Fibroblast of skin of right biceps (primary cell): ENCODE measurements at places on chromosomes 11 and 22.

DNA sequence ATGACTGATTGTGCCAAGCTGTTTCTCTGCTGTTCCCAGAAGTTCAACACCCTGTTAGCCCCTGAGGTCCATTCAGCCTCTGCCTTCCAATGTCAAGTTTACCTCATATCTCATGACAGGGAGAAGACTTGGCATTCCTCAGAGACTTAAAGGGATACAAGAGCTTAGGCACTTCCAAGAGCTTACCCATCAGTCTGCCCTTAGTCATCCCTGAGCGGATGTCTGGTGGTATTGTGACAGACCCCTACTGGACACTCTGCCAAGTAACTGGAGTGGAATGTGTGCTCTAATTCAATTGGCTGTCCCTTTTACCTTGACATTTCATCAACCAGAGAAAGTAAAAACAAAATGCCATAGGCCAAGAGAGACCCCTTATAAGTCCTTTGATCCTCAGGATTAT lies 151.5 kb downstream of the AASDHPPT start:
- peak; percentile 25 for DNase-seq

GRCh38 chr11:127470306-127470884 lies 469.8 kb upstream of the KIRREL3 start:
- no peak for DNase-seq

DNA sequence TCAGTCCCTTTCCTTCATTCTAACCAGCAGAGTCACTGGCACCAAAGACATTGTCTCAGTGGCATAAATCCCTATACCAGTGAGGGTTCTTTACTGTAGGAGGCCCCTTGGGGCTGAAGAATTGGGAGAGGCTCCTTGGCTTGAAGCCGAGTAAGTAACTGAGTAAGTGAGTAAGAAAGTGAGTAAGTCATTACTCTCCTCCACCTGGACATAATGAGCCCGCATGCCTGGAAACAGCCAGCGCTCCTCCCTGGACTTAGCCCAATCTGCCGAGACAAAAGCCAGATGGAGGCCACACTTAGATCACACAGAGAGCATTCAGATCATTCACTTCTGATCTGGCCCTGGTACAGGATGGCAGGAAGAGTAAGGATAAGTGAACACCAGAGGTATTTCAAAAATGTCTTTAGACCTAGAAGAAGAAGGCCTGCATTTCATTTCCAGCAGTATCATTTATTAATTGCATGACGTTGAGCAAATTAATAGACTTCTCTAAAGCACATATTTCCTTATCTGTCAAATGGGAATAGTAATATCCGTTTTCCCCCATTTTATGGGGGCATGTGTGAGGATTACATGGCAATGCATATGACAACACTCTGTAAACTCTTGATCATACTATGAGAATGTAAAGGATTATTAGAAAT lies 8.2 kb upstream of the MICAL3 start:
- peak; percentile 92 for DNase-seq

GRCh38 chr11:11252403-11252802 lies 100.6 kb downstream of the CSNK2A3 start:
- no peak for DNase-seq

- DNase-seq = peak; percentile 34
Measured at GRCh38 chr11:64553554-64554201, 37.3 kb upstream of the SLC22A12 start.

- DNase-seq = no peak
Measured at GRCh38 chr11:14237444-14237961, 121.5 kb downstream of the RRAS2 start.

GRCh38 chr11:128238521-128239265 lies 348.7 kb downstream of the ETS1 start:
- DNase-seq = no peak

- DNase-seq = no peak
Measured at GRCh38 chr11:35049859-35050531, 89.0 kb upstream of the CD44 start.

DNA sequence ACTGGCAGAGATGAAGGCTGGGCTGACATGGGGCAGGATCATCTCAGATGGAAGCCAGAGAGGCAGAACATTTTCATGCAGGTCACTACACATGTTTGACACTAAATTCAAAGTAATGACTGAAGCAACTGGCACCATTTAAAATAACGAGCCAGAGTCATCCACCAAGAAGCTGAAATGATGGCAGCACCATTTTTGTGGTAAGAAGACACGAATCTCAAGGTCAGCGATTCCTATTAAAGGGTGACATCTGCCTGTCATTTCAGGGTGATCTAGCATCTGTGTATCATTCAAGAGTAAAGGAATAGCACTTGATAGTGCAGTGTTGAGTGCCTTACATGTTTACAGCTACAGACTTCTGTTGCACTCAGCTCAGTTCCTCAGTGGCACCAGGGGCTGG lies 113.4 kb upstream of the C11orf87 start:
- DNase-seq = peak; percentile 11

DNA sequence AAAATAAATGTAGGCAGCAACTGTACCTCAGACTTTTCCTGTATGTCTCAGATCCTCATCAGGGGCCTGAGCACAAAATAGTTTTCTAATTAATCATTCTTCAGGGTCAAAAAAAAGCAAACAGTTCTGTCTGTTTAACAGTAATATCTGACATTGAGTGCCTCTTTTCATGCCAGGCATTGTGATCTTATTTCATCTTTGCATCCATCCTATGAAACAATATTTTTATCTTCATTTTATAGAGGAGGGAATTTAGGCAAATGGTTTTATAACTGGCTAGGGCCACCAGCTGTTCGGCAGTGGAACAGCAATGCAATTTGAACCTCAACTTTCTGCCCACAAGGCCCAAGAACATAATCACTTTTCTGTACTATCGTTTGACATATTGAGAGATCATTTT lies 145.6 kb downstream of the WNT7B start:
- DNase-seq = peak; percentile 41

DNA sequence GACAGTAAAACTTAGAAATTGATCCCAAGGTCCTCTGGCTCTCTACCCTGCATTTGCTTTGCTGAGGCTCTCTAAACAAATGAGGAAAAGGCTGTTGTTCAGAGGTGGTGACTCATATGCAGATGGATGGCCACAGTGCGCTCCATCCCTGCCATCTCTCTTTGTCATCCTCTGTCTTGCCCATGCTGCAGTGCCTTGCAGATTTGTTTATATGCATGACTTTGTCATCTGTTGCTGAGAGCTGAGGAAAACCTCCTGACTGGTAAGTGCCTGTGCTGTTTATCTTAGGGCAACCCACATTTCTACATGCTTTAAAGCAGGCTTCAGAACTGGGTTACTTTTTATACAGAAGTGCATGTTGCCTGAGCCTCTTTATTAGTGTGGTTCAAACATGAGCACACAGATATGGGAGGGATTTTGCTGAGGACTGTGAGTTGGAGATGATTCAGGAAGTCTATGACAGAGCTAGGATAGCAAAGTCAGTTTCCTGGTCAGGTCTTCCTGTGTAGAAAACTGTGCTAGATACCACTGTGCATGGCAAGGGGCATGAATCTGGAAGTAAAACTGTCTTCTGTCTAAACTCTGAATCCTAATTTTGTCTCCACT lies 57.4 kb downstream of the JAM3 start:
- DNase-seq = peak; percentile 85

DNA sequence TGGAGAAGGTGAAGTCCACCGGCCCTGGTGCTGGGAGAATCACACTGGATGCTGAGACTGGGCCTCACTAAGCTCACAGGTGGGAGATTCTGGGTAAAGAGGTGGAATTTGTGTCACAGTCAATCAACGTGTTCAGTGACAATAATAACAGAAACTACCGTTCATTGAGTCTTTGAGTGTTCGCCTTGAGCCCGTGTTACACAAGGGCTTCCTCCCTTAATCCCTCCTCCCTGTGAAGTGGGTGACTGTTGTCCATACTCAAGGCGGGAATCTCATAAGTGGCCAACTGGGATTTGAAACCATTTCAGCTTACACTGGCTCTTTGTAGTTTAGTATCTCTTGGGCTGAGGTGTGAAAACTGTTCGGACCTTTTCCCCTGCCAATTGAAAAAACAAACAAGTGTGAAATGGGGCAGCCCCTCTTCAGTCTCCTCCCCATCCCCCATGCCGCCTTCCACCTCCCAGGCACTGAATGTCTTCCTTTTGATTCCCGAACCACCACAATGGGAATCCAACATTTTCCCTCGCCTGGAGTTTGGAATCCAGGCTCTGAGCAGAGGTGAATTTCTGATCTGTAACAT lies 502.4 kb downstream of the MIAT start:
- DNase-seq = no peak

GRCh38 chr11:102495161-102496042 lies 35.1 kb downstream of the MMP7 start:
- DNase-seq = peak; percentile 84

GRCh38 chr11:113849713-113850112 lies 25.7 kb downstream of the USP28 start:
- no peak for DNase-seq

GRCh38 chr11:47552056-47552565 lies 821 bp downstream of the CELF1 start:
- DNase-seq = peak; percentile 56

- no peak for DNase-seq
Measured at GRCh38 chr11:115761817-115762216, 257.6 kb upstream of the CADM1 start.

DNA sequence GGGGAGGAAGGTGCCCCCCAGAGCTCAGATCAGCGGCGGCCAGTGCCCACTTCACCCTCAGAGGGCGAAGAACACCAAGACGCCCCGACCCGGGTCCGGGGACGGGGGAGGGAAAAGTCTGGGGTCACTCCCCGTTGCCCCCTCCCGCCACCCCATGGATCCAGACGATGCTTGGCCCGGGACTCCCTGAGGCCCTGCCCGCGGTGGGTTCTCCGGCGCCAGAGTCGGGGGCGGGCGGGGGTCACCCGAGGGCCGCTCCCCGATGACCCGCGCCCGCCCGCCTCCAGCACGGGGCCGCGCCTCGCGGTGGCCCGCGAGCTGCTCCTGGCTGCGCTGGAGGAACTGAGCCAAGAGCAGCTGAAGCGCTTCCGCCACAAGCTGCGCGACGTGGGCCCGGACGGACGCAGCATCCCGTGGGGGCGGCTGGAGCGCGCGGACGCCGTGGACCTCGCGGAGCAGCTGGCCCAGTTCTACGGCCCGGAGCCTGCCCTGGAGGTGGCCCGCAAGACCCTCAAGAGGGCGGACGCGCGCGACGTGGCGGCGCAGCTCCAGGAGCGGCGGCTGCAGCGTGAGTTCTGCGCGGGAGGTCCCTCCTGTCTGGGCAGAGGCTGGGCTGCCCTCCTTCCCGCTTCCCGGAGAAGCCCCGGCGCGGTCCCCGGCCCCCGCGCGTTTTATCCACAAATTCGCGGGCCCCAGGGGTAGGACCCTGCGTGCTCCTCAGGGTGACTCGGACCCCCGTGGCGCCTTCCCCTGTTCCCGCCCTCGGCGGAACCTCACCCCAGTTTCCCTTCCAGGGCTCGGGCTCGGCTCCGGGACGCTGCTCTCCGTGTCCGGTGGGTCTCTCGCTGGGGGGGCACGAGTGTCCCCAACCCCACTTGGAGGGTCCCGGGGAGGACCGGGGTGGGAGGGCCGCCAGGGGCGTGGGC lies 1.1 kb downstream of the NLRP6 start:
- no peak for DNase-seq

- DNase-seq = peak; percentile 17
Measured at GRCh38 chr11:123628936-123629683, 25.3 kb downstream of the SCN3B start.

GRCh38 chr11:2142762-2143202 lies 3.6 kb upstream of the IGF2 start:
- DNase-seq = peak; percentile 56

- DNase-seq = peak; percentile 82
Measured at GRCh38 chr11:33620423-33621171, 80.0 kb downstream of the C11orf91 start.

- no peak for DNase-seq
Measured at GRCh38 chr11:11876458-11876857, 34.7 kb downstream of the USP47 start.

DNA sequence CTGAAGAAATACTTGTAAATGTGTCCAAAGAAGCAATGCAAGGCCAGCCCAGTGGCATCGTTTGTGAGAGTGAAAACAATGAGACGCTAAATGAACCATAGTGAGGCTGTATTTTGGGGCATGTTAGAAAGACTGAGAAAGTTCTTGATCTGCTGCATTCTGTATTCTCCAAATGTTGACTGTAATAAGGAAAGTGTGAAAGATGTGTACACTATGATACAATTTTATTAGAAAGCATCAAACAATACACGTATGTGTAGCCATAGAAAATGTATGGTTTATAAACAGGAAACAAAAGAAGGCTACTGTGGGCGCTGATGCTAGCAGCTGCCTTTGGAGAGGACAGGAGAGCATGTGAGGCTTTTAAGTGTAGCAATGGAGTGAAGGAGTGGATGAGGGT lies 233.5 kb upstream of the E2F8 start:
- DNase-seq = no peak

DNA sequence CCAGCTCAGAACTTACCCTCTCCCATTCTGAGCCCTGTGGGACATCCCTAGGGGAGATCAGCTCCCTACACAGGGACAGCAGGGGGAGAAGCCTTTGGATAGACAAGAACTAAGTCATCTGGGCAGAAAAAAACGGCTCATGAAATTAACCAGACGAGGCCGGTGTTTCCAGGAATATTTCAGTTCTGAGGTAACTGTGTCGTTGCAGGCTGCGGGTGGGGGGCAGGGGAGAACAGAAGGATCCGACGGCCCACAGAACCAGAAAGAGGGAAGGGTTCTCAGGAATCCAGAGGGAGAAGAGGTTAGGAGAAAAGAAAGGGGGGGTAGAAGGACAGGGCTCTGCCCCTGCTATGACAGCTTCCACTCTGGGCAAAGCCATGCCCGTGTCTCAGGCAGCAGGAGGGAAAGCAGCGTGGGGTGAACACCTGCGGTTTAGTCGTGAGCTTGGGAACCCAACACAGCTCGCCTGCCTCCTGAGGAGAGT lies 3.6 kb downstream of the CLCF1 start:
- peak; percentile 74 for DNase-seq

- no peak for DNase-seq
Measured at GRCh38 chr11:116579857-116580727, 192.7 kb downstream of the BUD13 start.

GRCh38 chr11:134038897-134039470 lies 29.9 kb upstream of the JAM3 start:
- no peak for DNase-seq

- no peak for DNase-seq
Measured at GRCh38 chr22:24157822-24158135, 23.5 kb upstream of the SUSD2 start.

DNA sequence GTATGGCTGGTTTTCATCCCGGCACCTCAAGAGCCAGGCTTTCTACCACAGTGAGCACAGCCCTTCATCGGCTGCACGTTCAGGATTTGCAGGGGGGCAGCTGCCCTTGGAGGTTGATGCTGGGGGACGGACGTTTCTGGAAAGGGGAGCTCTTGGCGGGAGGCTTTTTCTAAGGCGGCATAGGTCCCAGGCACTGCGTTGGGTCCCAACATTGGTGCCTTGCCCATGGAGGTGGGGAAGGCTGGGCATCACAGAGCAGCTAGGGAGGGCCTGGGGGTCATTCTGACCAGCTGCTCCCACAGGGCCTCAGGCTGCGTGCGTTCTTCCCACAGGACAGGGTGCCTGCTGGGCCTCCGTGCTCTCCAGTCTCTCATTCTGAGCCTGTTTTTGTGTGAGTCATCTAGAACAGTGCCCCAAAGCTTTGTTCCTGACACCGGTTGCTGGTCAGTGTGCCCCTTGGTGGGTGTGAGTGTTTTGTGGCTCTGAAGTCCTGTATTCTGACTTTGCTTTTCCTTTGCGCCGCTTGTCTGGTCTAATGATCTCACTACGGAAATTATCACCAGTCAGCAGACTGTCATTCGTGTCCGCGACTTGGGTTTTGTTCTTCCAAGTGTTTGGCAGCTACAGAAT lies 275.9 kb downstream of the TBC1D22A start:
- DNase-seq = no peak

- peak; percentile 84 for DNase-seq
Measured at GRCh38 chr11:46120346-46121300, 631 bp downstream of the PHF21A start.

- peak; percentile 51 for DNase-seq
Measured at GRCh38 chr22:41517172-41518047, 26.9 kb downstream of the POLR3H start.
